Activated gamma-delta T cell (primary cell): ENCODE measurements at places on chromosomes 12 and 14.

- DNase-seq, result no peak
Measured at GRCh38 chr14:99634443-99634842, 10.5 kb upstream of the HHIPL1 start.

- DNase-seq, result no peak
Measured at GRCh38 chr12:44993161-44993560, 57.7 kb downstream of the DBX2 start.

- DNase-seq, result no peak
Measured at GRCh38 chr12:70534466-70534865, 102.8 kb downstream of the PTPRB start.

DNA sequence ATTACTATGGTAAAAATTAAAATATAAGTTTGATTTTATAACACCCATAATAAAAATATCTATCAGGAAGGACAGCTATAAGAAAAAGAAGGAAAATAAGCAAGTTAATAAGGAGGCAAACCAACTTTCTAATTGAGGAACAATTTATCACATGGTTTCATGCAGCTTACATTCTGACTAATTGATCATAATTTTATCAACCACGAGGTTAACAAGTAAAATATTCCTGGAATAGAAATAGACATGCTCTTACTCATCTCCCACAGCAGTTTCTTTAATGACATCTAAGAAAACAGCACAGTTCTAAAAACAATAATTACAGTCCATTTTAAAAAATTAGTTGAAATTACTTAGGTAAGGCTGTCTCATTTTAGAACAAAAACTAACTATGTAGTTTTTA is 130.8 kb upstream of the KRR1 start:
- no peak for DNase-seq

DNA sequence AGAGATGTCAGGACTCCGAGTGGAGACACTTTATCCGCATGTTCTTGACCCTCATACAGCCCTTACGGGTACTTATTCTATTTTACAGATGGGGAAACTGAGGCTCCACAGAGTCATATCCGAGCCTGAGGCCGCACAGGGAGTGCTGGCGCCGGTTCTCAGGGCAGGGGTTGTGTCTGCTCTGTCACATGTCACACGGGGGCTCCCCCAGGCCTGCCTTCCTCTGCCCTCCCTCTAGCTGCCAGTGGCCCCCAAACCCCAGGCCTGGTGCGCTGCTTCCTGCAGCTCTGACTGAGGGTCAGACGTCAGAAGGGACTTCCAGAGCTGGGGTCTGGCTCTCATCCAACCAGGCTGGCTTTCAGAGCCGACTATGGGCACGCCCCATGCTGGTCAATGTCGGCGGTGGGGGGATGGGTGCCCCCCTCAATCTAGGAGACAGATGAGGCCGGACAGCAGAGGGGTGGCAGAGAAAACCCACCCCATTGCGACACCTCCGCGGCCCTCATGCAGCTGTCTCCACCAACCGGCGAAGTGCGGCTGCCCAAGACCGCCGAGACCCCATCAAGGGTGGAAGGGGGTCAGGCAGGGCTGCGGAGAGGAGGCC is 811 bp upstream of the INF2 start:
- DNase-seq, result no peak
